IPS DF 6.9 (cell line): ENCODE measurements at places on chromosomes 5 and 9.

DNA sequence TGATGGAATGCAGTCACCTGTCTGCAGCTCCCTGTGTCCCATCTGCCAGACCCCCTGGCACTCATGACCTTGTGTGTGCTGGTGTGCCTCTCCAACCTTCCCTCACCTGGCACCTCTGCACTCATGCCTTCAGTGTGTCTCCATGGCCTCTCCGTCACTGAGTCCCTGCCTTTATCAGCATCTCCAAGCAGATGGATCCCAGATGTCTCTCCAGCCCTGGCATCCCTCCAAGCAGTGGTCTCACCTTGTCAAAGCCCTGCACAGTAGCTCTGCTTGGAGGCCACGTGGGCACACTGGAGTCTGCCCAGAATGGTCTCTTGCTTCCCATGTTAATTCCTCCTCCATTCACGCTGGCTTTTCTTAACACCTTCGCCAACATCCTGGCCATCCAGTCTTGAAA lies 84.8 kb downstream of the DAP start:
- DNase-seq = no peak

- DNase-seq = no peak
Measured at GRCh38 chr9:88873635-88874034, 117.6 kb upstream of the S1PR3 start.

GRCh38 chr5:132639706-132640130 lies 18.3 kb upstream of the IL13 start:
- DNase-seq = no peak

DNA sequence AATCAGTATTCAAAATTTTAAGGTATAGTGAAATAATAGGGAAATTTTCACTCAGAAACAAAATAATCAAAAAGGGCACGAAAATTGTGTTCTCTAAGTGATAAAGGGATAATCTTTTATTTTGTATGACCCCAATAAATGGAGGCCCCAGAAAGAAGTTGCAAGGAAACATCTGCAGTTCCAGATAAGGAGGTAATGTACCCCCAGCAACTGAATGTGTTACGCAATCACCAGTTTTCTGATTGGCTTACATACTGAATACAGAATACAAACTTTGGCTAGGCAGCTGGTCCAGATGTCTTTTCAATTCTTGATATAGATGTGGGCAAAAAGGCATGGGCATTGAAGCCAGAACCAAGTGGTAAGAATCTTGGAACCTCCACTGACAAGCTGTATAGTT lies 1.7 kb upstream of the TOPORS start:
- DNase-seq = no peak

- no peak for DNase-seq
Measured at GRCh38 chr5:167479779-167480178, 811.7 kb upstream of the WWC1 start.

DNA sequence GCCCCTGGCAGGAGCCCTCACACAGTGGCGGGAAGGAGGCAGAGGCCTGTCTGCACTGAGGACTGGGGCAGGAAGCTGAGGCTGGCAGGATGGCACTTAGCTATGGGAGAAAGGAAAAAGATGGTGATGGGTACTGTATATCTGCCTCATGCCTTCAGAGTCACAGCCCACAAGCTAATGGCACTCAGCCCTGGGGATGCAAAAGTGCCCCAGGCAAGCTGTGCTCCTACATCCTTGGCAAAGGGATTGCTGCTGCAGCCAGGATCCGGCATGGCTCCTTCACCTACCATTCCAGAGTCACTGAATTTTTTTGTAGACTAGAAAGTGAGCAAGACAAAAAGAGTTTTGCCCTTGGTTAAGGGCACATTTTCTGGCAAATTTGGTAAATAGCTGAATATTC lies 8.7 kb downstream of the ACSL6 start:
- no peak for DNase-seq

DNA sequence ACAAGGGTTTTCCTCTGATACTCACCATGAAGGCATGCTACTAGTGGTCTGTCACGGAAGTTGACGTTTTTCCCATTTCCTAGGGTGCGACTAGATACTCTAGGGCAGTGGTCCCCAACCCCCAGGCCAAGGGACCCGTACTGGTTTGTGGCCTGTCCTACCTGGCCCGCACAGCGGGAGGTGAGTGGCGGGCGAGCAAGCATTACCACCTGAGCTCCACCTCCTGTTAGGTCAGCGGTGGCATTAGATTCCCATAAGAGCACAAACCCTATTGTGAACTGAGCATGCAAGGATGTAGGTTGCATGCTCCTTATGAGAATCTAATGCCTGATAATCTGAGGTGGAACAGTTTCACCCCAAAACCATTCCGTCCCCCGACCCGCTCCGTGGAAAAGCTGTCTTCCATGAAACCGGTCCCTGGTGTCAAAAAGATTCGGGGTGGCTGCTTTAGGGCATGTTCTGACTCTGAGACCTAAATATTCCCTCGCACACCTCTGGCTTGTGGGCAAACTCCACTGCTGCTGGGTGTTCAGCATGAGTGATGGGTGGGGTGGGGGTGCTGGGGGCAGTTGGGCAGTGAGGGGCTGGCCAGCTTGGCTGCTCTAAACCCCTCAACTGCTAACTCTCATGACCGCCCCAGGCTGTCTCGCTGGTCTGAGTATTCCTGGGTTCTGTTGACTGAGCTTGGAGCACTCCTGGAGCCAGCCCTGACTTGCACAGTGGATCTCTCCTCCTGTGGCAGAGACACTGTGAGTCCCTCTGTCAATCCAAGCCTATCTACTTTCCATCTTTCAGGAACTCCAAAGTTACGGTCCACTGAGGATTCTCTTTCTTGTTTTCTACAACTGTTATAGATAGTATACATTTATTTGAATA lies 78.3 kb upstream of the NEK6 start:
- DNase-seq = no peak

DNA sequence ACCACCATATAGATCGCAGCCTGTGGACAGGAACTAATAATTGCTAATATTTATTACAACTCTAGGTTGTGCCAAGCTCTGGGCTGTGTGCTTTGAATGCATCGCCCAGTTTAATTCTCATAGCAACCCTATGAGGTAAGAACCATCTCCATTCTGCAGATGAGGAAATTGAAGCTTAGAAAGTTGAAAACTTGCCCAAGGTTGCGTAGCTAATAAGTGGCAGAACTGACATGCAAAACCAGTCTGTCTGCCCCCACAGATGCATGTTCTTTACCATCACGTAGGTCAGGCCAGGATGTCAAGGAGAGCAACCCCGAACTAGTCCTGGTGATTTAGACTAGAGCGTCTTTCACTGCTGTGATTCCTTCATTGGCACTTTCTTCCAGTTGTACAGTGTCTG lies 15.6 kb downstream of the WWC1 start:
- DNase-seq = no peak

- no peak for DNase-seq
Measured at GRCh38 chr9:91935805-91936514, 14.1 kb downstream of the ROR2 start.

DNA sequence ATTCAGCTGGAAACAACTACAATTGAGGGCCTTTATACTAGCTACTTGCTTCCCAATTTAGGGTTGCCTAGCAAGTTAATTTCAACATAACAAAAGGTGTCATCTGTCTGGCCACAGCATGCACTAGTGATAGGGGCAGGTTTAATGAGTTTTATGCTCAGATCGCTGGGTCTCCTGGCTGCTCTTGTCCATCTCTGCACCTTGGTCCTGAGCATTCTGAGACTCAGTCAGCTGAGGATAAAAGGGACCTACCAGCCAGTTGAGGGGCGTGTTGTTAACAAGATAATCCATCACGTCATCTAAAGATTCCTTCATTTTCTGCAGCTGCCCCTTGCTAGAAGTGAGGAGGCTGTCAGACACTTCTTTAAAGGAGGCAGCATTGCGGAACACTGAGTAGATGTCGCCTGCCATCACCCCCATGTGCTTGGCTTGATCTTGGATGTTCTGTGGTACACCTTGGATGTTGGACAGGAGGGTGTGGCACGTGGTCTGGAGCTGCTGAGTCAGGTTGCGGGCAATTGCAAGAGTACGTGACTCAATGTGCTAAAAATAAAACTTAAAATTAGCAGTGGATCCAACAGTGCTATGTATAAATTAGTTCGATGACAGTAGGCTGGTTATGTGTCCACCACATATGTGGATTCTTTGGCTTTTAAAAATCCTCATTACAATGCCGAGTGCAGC lies 11.0 kb downstream of the PLIN2 start:
- DNase-seq = no peak

DNA sequence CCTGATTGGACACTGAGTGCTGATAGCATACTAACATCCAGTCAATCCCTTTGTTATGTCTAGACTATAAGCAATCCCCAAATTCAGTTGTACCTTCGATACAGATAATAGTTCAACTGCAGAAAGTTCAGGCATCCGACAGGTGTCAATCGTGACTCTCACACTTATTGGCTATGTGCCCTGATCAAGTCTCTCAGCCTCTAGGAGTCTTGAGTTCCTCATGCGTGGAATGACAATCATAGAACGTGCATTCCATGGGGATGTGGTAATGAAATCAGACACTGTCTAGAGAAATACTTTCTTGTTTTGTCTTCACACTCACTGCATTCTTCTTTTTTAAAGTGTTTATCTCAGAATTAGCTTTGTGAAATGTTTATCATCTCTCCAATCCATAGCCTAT lies 4.8 kb downstream of the ANKRD34B start:
- DNase-seq = no peak

DNA sequence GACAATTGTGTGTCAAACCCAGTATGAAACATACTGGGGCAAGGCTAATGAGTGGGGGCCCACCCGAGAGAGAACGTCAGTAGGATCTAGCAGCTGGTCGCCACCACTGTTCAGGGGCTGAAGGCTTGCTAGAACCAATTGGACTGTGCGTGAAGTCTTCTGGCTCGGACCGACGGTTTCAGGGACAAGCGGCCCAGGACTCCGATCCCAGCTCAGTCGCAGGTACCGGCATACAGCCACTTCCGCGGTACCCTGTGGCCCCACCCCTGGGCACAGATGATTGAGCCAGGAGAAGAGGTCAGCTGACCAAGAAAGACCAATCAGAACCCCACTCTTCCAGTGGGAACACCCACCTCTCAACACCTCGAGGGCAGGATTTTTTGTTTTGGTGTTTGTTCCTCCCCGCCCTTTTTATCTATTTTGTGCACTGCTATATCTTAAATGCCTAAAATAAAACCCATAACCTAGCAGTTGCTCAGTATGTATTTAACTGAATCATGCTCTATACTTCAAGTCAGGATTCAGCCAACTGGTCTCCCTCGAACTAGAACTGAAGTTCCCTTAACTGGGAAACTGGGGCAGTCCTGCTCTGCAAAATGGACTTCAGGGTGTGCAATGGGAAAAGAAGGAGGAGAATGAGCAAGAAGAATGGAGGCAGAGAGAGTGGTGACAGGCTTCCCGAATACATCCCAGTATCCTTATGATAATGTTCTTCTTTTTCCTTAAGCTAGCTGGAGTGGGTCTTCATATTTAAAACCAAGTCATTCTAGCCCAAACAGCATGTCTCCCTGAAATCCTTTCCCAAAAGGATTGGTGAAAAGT lies 21.1 kb upstream of the CPEB4 start:
- no peak for DNase-seq

DNA sequence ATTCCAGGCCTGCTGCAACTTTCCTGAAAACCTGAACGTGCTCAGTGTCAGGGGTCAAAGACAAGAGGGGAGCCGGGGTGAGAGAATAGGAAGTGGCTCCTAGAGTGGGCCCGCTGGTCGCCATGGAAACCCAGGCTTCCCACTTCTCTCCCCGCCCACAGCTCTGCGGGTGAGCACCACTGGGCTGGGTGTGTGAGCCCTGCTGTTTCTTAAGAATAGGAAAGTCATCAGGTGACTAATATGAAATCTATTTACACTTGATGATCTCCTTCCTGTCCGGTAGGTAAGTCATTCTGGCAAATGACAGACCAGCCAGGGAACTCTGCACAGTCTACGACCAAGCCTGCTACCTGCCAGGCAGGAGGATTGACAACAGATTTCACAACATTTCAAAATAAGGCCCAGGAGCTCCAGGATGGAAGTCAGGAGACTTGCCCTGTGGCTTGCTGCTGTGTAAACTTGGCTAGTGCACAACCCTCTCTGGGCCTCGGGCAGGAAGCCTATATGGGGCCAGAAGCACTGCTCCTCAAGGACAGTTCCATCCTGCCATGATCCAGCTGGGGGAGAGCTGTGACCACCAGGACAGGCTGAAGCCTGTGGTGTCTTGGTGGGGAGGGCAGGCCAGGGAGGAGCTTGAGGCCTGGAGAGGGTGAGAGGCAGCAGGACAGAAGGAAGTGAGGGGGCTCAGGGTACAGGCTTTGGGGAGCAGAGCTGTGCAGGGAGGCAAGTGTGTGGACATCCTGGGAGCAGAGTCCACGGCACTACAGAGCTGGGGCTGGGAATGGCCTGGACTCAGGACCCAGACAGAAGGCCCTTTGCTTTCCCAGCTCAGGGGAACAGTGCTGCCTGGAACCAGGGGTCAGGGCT lies 60.6 kb downstream of the SHB start:
- no peak for DNase-seq

GRCh38 chr5:139164020-139164419 lies 34.1 kb downstream of the SIL1 start:
- DNase-seq = no peak

DNA sequence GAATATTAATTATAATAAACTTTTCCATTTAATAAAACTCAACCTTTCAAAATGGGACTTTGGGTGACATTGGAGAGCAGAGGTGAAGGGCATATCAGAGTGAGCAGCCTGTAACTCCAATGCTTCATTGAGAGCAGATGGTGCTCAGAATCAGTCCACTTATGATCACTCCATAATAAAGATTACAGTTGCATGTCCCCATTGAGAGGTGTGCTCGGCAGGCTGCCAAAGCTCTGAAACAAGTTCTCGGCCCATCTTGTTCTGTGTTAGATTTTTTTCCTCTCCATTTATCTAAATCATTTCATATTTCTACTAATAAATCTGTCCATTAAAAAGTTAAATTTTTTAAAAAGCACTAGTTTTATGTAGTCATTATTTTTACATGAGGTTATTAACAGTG lies 1786.4 kb upstream of the WWC1 start:
- no peak for DNase-seq

GRCh38 chr9:109346904-109347303 lies 26.0 kb upstream of the EPB41L4B start:
- no peak for DNase-seq

GRCh38 chr9:82949203-82949602 lies 113.7 kb downstream of the RASEF start:
- no peak for DNase-seq

DNA sequence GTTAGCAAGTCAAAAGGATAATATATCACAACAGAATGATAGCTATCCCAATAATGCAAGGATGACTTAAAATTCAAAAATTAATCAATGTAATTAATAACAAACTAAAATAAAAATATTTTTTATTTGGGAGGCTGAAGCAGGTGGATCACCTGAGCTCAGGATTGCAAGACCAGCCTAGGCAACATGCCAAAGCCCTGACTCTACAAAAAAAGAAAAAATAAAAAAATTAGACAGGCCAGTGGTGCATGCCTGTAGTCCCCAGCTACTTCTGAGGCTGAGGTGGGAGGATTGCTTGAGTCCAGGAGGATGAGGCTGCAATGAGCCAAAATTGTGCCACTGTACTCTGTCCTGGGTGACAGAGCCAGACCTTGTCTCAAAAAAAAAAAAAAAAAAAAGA lies 399.3 kb downstream of the ADGRV1 start:
- DNase-seq = no peak
